ENCODE measurements at places on chromosomes 5 and 9.

DNA sequence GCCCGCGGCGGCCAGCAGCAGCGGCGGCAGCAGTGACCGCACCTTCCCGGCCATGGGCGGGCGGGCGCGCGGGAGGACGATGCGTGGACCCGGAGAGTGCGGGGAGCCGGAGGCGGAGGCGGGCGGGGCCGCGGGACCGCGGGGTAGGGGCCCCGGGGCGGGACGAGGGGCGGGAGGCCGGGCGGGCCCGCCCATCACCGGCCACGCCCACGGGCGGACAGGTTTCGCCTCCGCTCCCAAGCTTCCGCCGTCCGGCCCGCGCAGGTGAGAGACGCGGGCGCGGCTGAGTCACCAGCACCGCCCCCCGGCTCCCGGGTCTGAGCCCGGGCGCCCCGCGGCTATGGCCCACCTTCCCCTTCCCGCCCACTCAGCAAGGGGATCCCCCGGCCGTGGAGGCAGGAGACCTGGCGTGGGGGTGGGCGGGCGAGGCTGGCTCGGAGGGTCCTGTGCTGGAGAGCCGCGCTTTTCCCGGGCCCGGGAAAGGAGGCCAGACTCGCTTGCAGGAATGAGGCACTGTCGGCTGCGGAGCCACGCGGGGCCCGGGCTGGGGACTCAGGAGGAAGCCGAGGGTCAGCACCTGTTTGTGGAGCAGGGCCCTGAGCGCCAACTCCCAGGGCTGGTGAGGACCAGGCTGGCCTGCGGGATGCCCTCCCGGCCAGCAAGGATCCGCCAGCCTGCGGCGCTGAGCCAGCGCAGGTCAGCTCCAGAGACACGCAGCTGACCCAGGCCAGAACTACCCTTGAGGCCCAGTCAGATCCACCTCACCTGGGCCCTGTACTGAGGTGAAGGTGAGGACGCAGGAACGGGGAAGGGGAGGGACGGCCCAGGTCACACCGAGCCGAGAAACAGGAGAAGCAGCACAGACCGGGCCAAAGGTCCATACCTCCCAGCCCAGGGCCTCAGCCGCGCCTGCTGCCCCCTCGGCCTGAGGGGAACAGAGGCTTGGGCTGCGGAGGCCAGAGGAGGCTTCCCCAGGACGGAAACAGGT, at the start of gene ENTPD2:
Gene ENTPD2, minus strand, starts transcription at position 118 of the 988 bp plus-strand sequence. Its CDS starts 64 bp downstream, at position 54.
- DNase-seq: no peak

GRCh38 chr5:174521449-174521848, 202.9 kb upstream of the MSX2 start:
- no peak for DNase-seq

DNA sequence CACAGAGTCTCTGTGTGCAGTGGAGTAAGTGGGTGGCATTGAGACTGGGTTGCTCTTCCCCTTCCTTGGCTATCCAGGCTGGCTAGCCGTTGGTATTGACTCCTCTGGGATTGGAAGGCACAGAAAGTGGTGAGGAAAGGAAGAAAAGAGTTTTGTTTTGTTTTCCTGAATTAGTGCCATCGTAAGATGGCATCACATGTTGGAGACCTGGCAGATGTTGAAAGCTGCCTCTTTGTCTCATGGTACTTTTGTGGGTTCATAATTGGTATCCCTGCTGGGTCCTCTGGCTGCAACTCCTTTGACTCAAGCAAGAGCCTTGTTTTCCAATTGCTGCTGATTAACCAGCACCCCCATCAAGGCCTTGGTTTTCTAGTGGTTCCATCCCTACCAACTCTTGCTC, 293.8 kb downstream of the PDE4D start:
- DNase-seq: no peak

GRCh38 chr5:81212211-81212751, 20.8 kb upstream of the CKMT2 start:
- no peak for DNase-seq

GRCh38 chr5:158120760-158121159, 261.8 kb upstream of the CLINT1 start:
- no peak for DNase-seq

GRCh38 chr5:148988328-148988727, 74.5 kb downstream of the SH3TC2 start:
- no peak for DNase-seq

GRCh38 chr5:161311146-161311708, 235.3 kb downstream of the GABRB2 start:
- DNase-seq: no peak

GRCh38 chr9:91043811-91044175, 242.2 kb downstream of the SYK start:
- DNase-seq: no peak

DNA sequence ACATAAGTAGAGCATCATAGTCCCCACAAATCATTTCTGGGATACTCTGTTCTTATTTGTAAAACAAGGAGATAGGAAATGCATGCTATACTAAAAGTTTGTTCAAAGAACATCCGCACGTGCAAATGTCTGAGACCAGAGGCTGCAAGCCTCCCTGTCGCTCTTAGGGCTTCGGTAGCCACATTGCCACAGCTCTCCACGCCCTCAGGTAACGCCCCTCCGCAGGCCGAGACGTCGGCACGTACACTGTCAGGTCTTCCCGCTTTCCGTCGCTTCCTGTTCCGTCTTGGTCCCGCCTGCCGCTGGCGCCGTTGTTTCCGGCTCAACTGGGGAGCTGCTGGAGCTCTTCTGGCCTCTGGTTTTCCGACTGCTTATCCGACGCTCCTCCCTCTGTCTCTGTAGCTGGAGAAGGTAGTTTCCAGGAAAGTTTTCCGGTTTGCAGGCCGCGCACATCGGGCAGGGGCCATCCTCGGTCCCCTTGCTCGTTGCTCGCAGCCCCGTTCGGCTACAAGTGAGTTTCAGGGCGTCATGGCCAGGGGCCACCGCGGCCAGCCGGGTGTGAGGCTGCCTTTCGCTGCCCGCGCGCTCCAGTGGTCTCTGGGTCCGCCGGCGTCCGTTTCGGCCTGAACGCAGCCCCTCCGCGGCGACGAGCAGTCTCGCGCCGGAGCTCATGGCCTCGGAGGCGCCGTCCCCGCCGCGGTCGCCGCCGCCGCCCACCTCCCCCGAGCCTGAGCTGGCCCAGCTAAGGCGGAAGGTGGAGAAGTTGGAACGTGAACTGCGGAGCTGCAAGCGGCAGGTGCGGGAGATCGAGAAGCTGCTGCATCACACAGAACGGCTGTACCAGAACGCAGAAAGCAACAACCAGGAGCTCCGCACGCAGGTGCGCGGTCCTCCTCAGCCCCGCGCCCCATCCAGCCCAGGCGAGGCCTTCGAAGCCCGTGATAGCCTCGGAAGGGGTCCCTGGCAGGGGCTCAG, at the start of gene AGGF1:
Gene AGGF1, plus strand, starts transcription at position 308 of the 975 bp plus-strand sequence. Its CDS starts 363 bp downstream, at position 671.
- peak; percentile 96 for DNase-seq

DNA sequence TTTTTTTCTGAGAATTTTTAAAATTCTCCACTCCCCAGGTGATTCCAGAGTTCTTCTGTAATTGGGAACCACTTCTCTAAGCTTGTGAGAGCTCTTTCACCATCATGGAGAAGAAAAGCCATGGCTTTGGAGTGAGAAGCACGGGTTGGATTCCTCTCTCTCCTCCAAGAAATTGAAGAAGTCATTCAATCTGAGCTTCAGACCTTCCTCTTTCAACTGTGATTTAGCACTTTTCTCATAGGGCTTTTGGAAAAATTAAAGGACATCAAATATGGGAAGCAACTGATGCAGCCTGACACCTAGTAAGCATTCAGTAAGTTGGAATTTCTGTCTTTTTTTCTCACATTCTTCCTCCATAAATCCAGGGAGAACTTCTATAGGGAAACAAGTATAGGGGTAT, 580.4 kb upstream of the KLF4 start:
- no peak for DNase-seq

- no peak for DNase-seq
These were observed 2.7 kb downstream of the ZNF346 start for GRCh38 chr5:177025101-177025601.

DNA sequence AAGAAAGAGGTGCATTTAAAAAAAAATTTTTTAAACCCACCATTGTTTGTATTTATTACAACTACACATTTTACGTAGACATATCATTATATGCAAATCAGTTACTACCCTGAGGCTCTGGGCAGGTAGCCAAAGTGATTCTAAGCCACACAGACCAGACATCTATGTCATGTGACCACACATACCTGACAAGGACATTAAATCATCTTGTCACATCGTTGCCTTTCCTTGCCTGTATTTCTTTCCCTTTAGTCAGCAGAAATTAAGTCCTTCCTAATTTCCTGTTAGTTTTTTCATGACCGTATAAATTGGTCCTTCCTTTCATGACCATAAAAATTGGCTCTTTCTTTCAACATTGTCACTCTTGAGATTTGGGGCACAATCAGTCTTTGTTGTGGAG, 134.2 kb upstream of the MARCHF11 start:
- DNase-seq: no peak

- DNase-seq: no peak
These were observed 40.6 kb downstream of the FREM1 start for GRCh38 chr9:14869671-14870070.

DNA sequence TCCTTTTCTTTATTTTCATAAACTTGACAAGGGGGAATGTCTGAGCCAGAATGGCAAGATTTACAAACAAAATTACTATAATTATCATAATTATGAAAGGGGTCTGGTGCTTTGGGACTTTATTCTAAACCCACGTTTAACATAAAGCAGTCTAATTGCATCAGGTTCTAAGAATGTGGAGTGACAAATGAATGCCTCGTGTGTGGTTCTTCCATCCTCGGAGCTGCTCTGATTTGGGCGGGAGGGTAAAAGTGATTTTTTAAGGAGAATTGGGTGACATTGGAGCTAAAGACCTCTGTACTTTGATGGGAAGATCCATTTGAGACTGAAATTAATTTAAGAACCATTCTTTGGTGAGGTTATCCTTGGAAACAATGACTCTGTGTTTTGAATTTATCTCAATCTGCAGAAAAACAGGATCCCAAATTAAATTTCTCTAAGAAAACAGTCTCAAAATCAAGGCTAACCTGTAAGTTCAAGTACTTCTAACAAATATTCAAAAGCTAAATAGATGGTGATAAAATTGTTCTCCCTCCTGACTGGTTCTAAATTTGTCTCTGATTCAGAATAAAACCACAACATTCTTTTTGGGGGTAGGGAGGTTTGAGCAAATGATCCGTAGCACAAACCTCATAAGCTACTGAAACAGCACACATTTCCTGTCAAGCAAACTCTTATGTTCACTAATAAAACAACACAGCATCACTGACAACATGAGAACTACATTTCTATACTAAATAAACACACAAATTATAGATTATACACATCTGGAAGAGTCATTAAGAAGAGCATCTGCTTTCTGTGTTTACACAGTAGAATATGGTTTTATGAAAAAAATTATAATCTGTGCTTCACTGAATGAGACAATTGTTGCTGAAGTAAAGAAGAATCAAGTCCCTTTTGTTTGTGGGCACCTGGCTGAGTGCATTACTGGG, 85.5 kb downstream of the DCP2 start:
- DNase-seq: no peak

GRCh38 chr9:134629061-134629585, 12.5 kb upstream of the COL5A1 start:
- DNase-seq: no peak

DNA sequence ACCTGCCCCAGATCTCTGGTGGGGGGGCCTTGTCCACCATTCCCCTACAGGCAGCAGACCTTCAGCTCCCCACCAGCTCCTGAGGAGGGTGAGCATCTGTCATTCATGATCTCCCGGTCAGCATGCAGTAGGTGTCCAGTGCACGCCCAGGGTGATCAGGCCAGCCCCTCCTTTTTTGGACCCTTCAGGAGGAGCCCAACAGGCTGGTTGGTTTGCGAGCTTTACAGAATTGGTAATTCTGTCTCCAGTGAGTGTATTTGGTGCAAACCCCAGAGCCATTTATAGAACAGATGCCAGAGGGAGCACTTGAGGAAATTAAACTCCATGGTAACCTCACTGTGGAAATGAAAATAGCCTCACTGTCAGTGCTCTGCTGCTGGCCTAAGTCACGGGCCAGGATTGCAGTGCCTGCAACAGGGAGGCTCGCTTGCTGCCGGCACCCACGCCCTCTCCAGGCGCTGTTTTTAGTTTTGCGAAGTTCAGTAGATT, 23.4 kb downstream of the WNK2 start:
- DNase-seq: peak; percentile 53

DNA sequence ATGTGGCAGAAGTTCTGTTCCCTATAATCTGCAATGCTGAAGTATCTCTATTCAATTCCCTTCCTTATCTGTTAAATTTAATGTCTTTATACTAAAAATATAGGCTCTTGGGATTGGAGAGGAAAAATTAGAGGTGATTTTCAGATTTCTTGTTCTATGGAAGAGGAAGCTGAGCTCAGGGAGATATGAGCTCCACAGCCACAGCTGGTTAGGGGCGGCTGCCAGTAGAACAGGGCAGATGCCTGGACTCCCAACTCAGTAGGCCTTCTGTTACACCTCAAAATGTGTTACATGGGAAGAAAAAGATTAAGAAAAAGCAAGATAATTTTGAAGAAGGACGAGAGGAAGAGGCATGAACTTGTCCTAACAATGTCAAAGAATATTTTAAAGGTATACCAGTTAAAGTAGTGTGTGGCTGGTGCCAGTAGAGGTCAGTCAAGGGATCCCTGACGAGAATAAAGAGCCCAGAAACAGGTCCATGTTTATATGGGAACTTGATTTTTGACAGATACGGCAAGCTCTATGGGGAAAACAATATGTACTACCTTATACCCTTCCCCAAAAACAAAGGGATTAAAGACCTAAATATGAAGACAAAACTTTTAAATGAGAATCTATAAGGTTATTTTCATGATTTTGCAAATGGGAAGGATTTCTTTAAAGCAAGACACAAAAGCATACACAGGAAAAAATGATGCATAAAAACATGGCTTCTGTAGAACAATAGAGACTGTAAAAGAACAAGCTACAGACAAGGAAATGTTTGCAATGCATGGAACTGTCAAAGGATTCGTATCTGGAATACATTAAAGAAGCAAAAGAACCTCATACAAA, 28.7 kb downstream of the DNAJC21 start:
- peak; percentile 19 for DNase-seq

DNA sequence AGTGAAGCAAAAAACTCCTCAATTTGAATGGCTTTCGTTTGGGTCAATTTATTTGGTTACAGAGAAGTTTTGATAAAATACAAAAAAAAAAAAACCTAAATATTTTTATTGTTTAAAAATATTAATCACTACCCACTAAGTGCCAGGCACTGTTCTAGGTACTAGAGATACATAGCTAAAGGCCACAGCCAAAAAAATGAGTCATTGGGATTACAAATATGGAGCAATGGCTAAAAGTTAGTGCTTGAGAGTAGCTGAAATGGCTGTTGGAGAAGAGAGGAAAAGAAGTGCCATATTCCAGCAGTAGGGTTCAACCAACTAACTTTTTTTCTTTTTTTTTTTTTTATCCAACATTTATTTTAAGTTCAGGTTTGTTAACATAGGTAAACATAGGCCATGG, 130.1 kb upstream of the PTGER4 start:
- DNase-seq: no peak

GRCh38 chr5:14801792-14802191, 69.8 kb downstream of the ANKH start:
- no peak for DNase-seq

DNA sequence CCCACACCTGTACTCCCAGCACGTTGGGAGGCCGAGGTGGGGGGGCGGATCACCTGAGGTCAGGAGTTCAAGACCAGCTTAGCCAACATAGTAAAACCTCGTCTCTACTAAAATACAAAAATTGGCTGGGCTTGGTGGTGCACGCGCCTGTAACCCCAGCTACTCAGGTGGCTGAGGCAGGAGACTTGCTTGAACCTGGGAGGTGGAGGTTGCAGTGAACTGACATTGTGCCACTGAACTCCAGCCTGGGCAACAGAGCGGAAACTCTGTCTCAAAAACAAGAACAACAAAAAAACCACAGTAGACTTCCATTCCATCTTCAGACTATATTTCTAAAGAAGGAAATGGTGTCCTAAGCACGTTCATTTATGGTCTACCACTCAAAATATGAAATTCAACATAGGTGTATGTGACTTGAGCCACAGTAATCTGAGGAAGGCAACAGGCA, 14.2 kb upstream of the SERINC5 start:
- no peak for DNase-seq

- DNase-seq: no peak
These were observed 243.7 kb downstream of the SEMA5A start for GRCh38 chr5:9302218-9302617.
